Liver (tissue), 10 donors: ENCODE measurements at places on chromosomes 7 and 10. TPM values are rescaled to one million over a fixed set of nuclear protein-coding genes. Genes with fewer than 3 reads are reported as not detected.

Gene KIF11
- 29.2 TPM for total RNA-seq

Gene BAMBI
- total RNA-seq = 10.6 TPM

- no peak overlapping the region for H3K27ac ChIP-seq
- DNase-seq = no peak
- H3K36me3 ChIP-seq = peaks cover 1% of the 10 kb centered on the region
- H3K4me1 ChIP-seq = no peaks in the 10 kb centered on the region
Observed at GRCh38 chr10:103333934-103334520, 16.9 kb downstream of the PCGF6 start.

Gene CPA1
- 0.42 TPM for total RNA-seq

Gene RGR
- total RNA-seq = not detected
